ENCODE measurements at places on chromosomes 5 and 9. TPM values are rescaled to one million over a fixed set of nuclear protein-coding genes. Genes with fewer than 3 reads are reported as not detected.

DNA sequence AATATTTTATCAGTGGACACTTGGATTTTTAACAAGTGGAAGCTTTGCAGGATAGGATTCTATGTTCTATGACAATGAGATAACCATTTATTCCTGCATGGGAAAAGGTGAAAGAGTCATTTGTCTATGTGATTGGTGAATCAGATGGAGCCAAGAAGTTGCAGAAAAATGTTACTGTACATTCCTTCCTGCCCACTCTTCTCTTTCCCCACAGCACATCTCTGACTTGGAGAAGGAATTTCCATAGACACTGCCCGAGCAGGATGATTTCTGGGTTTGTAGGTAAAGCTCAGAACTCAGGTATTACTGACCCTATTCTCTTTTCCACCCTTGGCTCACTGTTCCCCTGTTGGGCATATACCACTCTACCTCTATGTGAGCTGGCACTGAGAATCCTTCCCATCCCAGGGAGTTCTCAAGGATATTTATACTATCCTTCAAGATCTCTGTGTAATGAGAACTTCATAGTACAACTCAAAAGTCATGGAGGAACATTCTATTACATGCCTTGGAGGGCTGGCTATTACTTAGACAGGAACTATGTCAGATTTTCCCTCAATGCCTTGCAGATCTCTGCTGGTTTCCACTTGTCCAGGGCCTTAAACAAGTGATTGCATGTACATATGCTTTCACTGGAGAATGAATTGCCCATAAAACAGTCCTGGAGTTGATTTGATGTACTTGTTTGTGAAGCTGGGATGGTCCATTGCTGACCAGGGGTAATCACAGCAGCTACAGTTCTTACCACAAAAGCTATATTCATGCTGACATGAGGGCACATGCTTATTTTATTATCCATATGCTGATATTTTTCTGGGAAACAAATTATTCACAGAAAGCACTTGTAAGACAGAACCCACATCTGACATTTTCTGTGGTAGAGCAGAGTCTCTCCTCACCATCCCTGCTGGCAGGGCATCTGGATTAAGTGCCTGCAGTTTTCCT, 24.1 kb downstream of the SLC1A3 start:
- DNase-seq = no peak

- no peak for DNase-seq
Observed at GRCh38 chr9:95266649-95267048, 50.9 kb downstream of the FANCC start.

DNA sequence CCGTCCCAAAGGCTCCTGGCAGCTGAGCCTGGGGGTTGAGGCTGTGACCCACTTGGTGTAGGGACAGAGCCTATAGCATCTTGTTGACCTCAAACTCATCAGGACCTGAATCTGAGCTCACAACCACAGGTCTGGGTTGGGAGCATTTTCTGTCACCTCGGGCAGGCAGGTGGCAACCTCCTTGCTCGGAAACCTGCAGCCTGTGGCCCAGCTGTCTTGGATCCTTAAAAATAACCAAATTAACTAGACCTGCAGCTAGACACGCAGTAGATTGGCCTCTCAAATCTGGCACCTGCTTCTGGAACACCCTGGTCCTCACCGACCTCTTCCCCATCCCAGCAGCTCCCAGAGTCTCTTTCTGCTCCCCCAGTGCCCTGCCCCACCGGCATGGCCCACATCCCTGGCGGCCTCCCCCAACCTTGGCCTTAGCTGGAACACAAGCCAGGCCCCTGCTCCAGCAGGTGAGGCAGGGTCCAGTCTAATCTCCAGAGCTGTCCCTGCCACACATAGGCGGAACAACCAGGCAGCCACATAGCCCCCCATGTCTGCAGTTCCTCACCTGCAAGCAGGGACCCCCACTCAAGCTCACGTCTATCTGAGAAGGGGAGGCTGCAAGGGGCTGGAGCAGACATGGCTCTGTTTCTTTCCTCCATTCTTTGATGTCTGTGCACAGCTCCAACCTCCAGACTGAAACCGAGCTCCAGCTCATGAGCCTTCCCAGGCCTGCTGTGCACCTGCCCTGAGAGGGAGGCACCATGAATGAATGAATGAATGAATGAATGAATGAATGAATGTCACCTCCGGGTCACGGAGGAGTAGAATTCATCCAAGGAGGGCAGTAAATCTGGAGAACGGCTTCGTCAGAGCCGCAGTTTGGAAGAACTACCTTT, 28.3 kb downstream of the PAEP start:
- DNase-seq = no peak

DNA sequence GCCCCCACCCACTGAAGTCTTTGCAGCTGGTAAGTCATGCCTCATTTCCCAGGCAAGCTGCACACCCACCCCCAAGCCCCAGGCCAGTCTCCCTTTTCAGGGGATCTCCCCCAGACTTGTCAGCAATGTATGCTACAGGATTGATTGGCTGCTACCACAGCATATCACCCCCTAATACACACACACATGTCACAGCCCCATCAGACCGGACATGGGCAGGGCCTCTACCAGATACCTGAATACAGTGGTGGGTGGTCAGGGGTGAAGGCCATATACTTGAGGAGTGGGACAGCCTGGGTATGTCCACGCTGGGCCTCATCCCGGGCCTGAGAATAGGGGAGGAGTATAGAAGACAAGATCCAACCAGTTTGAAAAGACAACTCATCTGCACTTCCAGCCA, 63.4 kb upstream of the ARAP3 start:
- no peak for DNase-seq

DNA sequence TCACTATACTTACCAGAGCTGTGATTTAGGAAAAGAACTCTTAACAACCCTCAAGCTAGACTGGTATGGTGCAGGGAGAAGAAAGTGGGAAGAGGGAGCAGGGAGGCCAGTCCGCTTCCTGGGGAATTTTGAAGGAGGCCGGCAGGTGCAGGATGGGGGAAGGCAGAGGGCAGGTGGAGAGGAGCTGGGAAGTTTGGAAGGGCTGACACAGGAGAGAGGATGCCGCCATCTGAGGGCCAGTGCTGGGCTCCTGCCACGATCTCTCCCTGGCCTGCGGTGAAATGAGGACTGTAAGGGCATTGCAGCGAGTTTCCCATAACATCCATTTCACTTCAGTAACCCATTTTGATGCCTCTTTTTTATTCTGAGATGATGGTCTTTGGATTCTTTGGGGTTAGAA, 8.9 kb downstream of the DAB2IP start:
- no peak for DNase-seq

Gene SOWAHA
- 2.5 TPM for total RNA-seq
